ENCODE measurements at places on chromosomes 3 and 15. TPM values are rescaled to one million over a fixed set of nuclear protein-coding genes. Genes with fewer than 3 reads are reported as not detected.
A peak's percentile ranks its signal among the peaks of the same experiment; 100 is the strongest.

TMEM45A gene
- 24.5 TPM for total RNA-seq

GRCh38 chr3:62318752-62319569 lies 54.4 kb downstream of the FEZF2 start:
- H3K27me3 ChIP-seq = no peaks in the 10 kb centered on the region
- peak overlapping the region; percentile 46 for H3K4me3 ChIP-seq

ARL13B gene
- total RNA-seq = 25.2 TPM

DNA sequence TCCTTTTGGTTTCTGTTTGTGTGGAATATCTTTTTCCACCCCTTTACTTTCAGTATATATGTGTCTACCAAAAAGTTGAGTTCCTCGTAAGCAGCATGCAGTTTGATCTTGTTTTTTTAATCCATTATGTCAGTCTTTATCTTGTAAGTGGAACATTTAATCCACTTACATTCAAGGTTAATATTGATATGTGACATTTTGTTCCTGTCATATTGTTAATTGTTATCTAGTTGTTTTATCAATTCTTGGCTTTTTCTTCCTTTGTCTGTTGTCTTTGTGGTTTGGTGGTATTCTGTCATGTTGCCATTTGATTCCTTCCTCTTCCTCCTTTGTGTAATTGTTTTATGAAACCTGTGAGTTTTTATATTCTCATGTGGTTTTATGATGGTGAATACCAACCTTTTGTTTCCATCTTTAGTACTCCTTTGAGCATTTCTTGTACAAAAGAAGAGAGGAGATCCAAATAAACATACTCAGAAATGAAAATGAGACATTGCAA lies 43.4 kb upstream of the XCR1 start:
- H3K4me1 ChIP-seq = peaks cover 9% of the 10 kb centered on the region
- no peak overlapping the region for H3K27ac ChIP-seq
- H3K27me3 ChIP-seq = no peaks in the 10 kb centered on the region
- no peak overlapping the region for H3K4me3 ChIP-seq
- H3K36me3 ChIP-seq = no peaks in the 10 kb centered on the region
- no peak for DNase-seq

LRRIQ4 gene
- total RNA-seq = 0.18 TPM
